ENCODE measurements at places on chromosomes 4 and X. TPM values are rescaled to one million over a fixed set of nuclear protein-coding genes. Genes with fewer than 3 reads are reported as not detected.

GAGE13 gene
- not detected for total RNA-seq

SSX4 gene
- total RNA-seq = not detected

UGT2A2 gene
- not detected for total RNA-seq

RIPPLY1 gene
- not detected for total RNA-seq

TSPAN6 gene
- 29.3 TPM for total RNA-seq

DNA sequence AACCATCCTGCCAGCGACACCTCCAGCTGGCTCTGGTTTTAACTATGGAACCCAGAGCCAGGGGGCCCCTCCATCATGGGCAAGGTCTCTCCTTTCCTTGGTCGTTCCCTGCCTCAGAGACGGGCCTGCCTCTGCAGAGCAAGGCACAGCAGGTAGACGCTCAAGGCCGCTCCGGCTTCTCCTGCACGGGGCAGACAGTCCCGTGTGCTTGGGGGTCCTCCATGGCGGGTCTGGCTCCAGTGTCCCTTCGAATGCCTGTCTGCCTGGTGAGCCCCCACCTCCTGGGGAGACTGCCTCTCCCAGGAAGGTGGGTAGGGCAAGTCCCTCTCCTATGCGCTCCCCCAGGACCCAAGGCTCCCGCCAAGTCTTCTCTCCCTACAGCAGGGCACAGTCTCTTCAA is 71.5 kb downstream of the ACOX3 start:
- no peak for DNase-seq
- no peak overlapping the region for H3K4me3 ChIP-seq
- H3K4me1 ChIP-seq = no peaks in the 10 kb centered on the region
- no peak overlapping the region for H3K27ac ChIP-seq

GRCh38 chrX:31130457-31131220 is 58.8 kb upstream of the FTHL17 start:
- H3K4me1 ChIP-seq = no peaks in the 10 kb centered on the region
- H3K4me3 ChIP-seq = no peak overlapping the region
- no peaks in the 10 kb centered on the region for H3K36me3 ChIP-seq

Data from GM23248 (cell line).